ENCODE measurements at places on chromosomes 2 and 18.

- no peak for DNase-seq
Measured at GRCh38 chr2:237306787-237307170, 107.2 kb downstream of the COL6A3 start.

DNA sequence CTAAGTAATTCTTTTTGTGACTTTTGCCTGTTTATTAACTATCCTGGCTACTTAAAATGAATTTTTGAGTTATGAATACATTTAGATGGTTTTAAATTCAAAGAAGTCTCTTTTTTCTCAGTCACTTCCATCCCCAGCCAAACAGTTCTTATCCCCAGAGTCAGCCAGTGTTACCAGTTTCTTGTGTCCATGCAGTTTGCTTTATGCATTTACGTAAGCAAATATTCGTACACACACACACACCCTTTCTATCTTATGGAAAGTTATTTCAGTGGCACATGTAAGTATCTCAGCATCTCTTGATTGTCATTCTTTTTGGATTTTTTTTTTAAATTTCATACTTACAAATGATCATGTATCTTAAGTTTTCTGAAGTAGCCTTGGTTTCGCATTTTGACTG, 113.2 kb downstream of the NEDD4L start:
- DNase-seq, result no peak

- no peak for DNase-seq
Measured at GRCh38 chr2:15152382-15152781, 408.8 kb downstream of the NBAS start.

- no peak for DNase-seq
Measured at GRCh38 chr2:151771599-151772358, 37.5 kb upstream of the NEB start.

DNA sequence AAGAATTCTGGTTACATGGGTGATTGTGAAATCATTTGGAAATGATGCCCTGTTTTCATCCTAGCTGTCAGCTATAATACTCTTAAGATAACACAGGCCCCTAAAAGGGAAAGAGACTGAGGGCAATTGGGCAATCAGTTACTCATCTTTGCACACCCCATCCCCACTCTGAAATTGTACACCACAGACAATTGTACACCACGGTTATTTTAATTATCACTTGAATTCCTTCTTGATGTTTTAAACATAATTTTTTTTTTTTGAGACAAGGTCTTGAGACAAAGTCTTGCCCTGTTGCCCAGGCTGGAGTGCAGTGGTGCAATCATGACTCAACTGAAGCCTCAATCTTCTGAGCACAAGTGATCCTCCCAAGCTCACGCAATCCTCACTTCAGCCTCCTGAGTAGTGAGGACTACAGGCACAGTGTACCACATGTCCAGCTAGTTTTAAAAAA, 862.4 kb upstream of the ACVR2A start:
- DNase-seq, result no peak

- no peak for DNase-seq
Measured at GRCh38 chr18:47987388-47987699, 56.9 kb upstream of the SMAD2 start.

DNA sequence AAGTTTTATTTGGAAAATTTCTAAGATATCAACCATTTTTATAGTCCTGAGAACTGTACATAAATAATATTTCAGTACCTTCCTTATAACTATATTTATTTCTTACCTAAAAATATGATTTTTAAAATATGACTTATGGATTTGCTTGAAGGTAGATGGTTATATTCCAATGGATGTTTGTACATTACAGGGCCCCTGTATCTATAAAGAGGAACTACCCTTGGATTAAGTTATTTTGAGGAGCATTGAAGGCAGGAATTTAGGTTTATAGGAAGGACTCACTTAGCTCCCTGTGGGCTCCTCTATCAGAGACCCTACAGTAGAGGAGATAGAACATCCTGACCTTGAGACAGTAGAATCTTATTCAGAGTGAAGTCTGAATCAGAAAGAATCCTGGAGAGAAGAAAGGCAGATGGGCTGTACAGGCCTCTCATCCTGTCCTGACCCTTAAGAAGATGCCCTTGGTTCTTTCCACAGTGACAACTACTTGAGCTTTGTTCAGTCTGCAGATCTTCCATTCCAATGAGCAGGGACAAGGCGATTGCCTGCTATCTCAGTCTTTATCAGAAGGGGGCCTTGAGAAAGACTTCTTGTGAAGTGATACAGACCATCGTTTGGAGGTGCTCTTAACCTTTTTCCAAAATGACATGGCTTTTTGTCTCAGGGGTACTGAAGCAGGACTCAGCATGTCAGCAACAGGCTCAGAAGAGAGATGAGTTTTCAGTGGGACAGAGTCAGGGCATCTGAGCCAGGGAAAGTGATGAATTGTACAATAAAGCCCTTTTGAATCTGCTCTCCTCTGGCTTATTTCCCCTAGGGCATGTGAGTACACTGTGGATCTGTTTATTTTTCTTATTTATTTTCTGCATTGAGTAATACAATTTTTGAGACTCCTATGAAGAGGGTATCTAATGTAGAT, 20.9 kb downstream of the OXER1 start:
- no peak for DNase-seq

DNA sequence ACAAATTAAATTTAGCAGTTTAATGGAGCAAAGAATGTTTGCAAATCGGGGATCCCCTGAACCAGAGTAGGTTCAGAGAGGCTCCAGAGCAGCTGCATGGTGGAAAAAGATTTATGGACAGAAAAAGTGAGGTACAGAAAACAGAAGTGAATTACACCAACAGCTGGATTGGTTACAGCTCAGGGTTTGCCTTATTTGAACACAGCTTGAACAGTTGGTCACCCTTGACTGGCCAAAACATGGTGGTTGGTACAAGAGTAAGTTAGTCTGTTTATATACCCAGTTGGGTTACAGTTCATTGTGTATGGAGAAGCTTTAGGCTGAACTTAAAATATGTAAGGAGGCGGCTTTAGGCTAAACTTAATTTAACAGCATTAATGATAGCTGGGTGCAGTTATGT, 5.4 kb upstream of the CDCA7 start:
- no peak for DNase-seq

- no peak for DNase-seq
Measured at GRCh38 chr18:30999887-31000628, 42.5 kb downstream of the DSC3 start.

DNA sequence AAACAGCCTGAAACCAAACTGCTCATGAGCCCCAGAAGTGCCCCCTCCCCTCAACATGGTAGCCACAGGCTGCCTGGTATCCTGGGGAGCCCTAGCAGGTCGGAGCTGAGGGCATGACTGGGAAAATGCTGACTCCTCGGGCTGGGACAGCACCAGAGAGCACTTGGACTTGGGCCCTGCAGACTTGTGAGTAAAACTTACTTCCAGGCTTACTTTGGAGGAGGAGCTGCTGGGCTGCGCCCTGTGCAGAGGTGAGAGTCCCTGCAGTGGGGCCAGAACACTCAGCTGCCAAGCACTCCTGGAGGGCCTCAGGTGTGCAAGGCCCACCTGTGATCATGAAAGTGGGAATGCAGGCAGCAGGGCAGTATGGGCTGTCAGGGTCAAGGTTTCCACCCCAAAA, 119.4 kb downstream of the SEPTIN10 start:
- no peak for DNase-seq

DNA sequence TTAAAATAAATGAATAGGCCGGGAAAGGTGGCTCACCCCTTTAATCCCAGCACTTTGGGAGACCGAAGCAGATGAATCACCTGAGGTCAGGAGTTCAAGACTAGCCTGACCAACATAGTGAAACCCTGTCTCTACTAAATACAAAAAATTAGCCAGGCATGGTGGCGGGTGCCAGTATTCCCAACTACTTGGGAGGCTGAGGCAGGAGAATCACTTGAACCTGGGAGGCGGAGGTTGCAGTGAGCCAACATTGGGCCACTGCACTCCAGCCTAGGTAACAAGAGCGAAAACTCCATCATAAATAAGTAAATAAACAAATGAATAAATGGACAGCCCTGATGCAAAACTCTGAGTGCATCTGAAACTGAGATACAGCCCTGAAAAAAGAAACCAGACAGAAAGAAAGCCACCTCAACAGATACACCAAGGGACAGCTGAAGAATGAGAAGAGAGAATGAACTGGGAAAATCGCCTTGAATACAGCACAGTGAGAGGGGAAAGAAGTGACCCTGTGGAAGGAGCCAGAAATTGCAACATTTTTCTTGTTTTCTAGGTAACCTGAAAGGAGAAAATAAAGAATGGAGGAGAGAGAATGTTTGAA, 64.4 kb downstream of the TRABD2A start:
- no peak for DNase-seq

DNA sequence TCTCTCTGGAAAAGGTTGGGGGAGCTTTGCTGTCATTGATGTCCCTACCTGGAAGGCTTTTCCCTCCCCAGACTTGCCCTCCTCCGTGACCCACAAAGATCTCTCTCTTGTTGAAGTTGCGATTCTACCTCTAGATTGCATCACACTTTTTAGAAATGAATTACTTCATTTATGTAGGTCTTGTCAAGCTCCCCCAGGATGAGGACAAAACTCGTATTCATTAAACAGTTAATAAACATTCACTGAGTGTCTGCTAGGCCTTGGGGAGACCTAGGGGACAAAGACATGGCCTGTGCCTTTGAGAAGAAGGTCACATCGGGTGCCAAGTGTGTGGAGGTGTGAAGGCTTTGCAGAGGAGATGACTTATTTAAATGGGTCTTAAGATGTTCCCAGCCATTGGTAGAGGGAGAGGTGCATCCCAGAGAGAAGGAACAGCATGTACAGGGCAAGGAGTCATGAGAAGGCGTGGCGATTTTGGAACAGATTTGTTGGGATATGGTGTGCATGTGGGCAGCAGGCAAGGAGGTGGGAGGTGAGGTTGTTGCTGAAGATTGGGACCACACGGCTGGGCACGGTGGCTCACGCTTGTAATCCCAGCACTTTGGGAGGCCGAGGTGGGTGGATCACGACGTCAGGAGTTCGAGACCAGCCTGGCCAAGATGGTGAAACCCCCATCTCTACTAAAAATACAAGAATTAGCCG, 9.8 kb upstream of the YWHAQ start:
- no peak for DNase-seq

GRCh38 chr2:19893520-19894133, 8.2 kb downstream of the TTC32 start:
- DNase-seq, result no peak

DNA sequence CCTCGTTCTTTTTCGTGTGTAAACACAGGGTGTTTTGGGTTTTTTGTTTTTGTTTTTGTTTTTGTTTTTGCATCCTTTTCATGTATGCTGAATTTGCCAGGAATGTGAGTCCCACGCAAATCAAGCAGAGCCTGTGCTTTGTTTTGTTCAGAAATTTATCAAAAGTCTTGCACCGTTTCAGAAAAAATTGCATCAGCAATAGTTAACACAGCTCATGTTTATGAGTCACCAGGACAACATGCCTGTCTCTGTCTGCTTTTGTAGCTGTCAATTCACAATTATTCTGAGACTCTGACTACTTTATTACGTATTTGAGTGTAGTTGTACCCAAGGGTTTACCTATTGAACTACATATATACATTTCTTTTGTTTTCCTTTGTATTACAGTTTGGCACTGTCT, 38.3 kb downstream of the MRPL44 start:
- no peak for DNase-seq

GRCh38 chr18:75314117-75314516, 103.5 kb downstream of the TSHZ1 start:
- no peak for DNase-seq

- no peak for DNase-seq
Measured at GRCh38 chr18:13437034-13437433, 218.5 kb downstream of the LDLRAD4 start.

Data from stimulated activated CD4-positive, alpha-beta T cell treated with anti-CD3 and anti-CD28 coated beads, Interleukin-4, amount 100 ng/mL, for 48 hours (primary cell).